Suprapubic skin (tissue), 4 donors: ENCODE measurements at places on chromosomes 1 and 21. TPM values are rescaled to one million over a fixed set of nuclear protein-coding genes. Genes with fewer than 3 reads are reported as not detected.

The JAM2 gene
- 2.0 TPM for total RNA-seq

The EPHA8 gene
- 0.64 TPM for total RNA-seq

The FALEC gene
- not detected for total RNA-seq

The MCM3AP gene
- total RNA-seq = 77.9 TPM
